ENCODE measurements at places on chromosomes 6 and 20.

- DNase-seq = no peak
Measured at GRCh38 chr6:141521440-141521839, 611.3 kb upstream of the GJE1 start.

DNA sequence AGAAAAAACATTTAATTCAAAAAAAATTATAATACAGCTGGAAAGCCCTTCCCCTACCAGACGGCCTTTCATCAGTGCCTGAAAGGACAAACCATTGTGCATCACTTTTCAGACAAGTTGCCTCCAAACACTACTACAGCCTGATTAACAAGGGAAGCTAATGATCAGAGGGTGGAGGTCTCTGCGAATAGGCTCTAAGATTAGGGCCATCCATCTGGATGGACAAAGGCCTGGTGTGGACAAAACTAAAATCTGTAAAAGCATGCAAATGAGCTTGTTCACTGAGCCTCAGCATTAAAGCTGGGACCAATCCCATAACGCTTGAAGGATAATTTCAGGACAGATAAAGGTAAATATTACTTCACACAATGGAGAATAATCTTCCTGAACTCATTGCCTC lies 228.7 kb upstream of the PLN start:
- DNase-seq = no peak

- no peak for DNase-seq
Measured at GRCh38 chr6:71079677-71080076, 122.8 kb upstream of the B3GAT2 start.

DNA sequence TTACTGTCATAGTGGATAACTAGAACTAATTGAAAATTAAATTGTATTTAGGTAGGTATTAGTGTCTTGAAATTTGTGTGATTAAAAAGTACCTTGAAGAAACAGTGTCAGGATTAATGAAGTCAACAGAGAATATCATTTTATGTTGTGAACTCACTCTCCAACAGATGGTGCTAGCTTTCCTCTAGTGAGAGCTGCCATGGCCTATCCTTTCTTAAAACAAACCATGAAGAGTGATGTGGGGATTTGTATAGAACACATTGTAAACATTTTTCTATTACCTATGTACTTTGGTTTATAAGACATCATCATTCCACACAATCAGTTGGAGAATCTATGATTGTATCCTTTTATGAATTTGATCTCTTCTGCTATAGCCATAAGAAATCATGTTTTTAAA lies 4.8 kb upstream of the SRSF12 start:
- DNase-seq = no peak

DNA sequence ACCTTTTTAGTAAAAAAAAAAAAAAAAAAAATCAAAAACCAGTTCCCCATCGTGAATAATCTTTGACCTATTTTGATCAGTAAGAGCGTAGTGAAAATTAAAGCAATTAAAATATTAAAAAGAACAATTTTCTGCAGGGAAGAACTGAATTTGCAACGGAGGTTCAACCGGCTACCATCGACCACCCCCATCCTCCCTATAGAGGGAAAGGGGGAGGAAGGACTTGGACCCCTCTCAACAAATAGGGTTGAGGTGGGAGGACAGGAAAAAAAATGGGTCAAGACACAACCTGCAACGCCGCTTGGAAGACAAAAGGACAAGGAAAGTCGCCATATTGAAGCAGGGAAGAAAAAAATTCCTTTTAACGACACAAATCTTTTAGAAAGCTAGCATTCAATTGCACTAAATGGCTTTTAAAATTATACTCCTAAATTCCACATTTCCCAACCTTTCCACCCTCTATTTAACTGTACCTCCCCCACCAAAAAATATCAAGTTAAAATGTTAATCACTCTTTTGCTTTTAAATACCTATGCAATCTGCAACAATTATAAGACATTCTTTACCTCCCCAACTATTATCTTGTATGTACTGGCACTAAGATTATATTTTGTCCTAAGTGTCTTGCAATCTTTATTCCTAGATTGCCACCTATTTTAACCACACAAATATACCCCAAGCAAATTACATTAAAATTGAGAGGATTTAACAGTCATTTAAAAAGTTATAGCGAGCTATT lies 1.7 kb downstream of the PPP1R10 start:
- DNase-seq = peak; percentile 41

- DNase-seq = no peak
Measured at GRCh38 chr6:16157909-16158308, 29.0 kb downstream of the MYLIP start.
